ENCODE measurements at places on chromosomes 1 and 21. TPM values are rescaled to one million over a fixed set of nuclear protein-coding genes. Genes with fewer than 3 reads are reported as not detected.

- DNase-seq: no peak
Measured at GRCh38 chr1:91014475-91014874, 7.4 kb downstream of the ZNF644 start.

The AADACL3 gene
- total RNA-seq: not detected

- DNase-seq: no peak
Measured at GRCh38 chr1:108877348-108878159, 769 bp downstream of the GPSM2 start.

DNA sequence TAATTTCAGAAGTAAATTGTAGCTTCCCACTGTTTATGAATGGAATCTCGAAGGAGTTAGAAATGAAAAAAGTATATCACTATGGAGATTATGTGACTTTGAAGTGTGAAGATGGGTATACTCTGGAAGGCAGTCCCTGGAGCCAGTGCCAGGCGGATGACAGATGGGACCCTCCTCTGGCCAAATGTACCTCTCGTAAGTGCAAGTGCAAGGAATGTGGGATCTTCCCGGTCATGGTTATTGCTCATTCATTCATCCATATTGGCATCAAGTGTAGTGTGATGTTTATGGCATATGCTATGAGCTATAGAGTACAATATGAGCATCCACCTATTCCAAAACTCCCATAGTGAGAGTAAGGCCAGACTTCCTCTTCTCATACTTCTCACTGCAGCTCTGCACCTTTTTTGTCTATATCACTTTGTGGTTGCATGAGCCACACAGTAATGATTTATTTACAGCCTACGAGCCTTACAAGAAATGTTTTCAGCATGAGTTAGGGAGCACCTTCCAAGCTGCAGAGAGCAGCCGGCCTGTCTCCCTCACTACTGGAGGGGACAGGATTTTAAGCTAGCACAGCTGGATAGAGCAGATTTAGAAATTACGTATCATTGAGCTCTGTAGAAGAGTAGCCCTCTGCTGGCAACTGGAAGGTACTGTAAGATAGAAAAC is 24.9 kb upstream of the CR1L start:
- no peak for DNase-seq

GRCh38 chr1:226723657-226724532 is 15.2 kb downstream of the ITPKB start:
- no peak for DNase-seq

GRCh38 chr1:83998205-83998497 is 781 bp downstream of the TTLL7 start:
- no peak for DNase-seq

- no peak for DNase-seq
Measured at GRCh38 chr1:176531921-176532897, 69.2 kb downstream of the PAPPA2 start.
